A549 (cell line): ENCODE measurements at places on chromosomes 3 and 15. TPM values are rescaled to one million over a fixed set of nuclear protein-coding genes. Genes with fewer than 3 reads are reported as not detected.

GRCh38 chr3:31096661-31097395 lies 202.4 kb upstream of the GADL1 start:
- DNase-seq, result no peak

GRCh38 chr15:36831904-36832287 lies 252.5 kb downstream of the CDIN1 start:
- no peak for DNase-seq

GRCh38 chr15:41795996-41796856 lies 21.9 kb downstream of the MAPKBP1 start:
- DNase-seq, result no peak

- no peak for DNase-seq
Observed at GRCh38 chr3:17573396-17573795, 169.0 kb downstream of the TBC1D5 start.

- no peak for DNase-seq
Observed at GRCh38 chr3:29077356-29077755, 203.5 kb upstream of the RBMS3 start.

Gene ENTPD3
- not detected in 3 replicates for polyA plus RNA-seq

- no peak for DNase-seq
Observed at GRCh38 chr15:94231723-94232468, 535 bp downstream of the MCTP2 start.

Gene HRG
- not detected in 3 replicates for polyA plus RNA-seq

GRCh38 chr3:197305854-197306253 lies 7.4 kb upstream of the DLG1 start:
- no peak for DNase-seq

- DNase-seq, result no peak
Observed at GRCh38 chr3:70180664-70181063, 131.8 kb downstream of the MDFIC2 start.

DNA sequence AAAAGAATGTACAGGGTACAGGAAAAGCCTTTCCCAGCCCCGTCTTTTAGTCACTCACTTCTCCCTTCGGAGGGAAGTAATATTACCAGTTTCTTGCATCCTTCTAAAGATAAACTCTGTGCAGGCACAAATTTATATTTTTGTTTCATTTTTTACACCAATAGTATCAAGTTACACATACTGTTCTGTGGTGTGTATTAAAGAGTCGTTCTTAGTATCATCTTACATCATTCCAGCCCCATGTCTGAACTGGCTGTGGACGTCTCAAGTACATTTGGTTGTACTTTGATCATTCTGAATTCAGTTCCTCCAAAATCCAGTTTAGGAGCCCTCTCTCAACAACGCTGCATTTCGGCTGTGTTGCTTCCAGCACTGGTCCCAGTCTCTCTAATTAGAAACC lies 68.7 kb downstream of the LMLN start:
- no peak for DNase-seq

DNA sequence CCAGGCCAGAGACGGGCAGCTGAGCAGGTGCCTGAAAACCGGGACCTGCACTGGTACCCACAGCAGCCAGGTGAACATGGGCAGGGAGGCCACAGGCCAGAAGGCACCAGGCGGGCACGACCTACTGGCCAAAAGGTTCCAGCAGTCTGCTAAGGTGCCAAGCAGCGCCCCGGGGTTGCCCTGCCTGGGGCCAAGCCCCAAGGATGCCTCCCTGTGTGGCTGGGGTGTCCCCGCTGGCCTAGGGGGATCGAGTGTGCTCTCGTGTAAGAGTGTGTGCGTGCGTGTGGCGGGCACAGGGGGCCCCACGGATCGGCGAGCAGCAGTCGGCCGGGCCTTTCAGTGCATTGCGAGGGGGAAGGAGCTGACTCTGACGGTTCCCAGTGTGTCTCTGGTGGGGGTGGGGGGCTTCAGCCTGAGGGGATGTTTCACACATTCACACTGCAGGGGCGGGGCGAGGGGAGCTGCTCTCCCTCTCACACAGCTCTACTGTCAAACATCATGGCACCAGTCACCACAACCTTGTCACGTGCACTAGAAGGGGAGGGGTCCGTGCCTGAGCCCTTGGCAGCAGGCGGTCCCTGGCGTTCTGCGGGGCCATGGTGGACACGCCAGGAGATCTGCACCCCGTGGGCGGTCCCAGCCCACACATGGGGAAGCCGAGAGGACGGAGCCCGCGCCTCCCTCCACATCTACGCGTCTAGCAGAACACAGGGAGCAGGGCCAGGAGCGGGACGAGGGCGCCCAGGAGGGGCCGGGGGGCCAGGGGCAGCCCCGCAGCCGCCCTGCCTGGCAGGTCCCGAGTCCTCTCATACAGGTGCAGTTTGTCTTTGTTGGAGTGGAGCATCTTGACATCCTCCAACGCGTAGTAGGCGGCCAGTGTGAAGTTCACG lies 44.5 kb downstream of the RGMA start:
- no peak for DNase-seq

- no peak for DNase-seq
Observed at GRCh38 chr3:99862208-99862607, 44.5 kb downstream of the CMSS1 start.

- no peak for DNase-seq
Observed at GRCh38 chr15:67322481-67322880, 67.9 kb downstream of the IQCH start.

- DNase-seq, result no peak
Observed at GRCh38 chr15:47129033-47129432, 588.3 kb upstream of the SEMA6D start.

DNA sequence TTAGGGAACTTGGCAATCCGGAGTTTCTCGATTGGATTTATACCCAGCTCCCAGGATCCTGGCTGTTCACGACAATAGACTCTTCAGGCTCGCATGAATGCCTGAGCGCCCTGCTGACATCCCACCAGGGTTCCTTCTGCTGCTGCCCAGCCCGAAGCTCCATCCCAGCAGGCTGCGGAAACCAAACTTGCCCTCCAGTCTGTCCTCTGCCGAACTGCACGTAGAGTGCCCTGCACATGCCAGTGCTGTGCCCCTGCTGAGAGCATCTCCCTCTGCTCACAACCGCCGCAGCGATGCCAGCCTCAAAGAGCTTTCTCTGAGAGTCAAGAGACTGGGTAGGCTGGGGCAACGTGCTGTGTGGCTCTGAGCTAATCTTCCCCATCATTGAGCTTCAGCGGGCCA lies 6.9 kb downstream of the ADAMTS7 start:
- no peak for DNase-seq

DNA sequence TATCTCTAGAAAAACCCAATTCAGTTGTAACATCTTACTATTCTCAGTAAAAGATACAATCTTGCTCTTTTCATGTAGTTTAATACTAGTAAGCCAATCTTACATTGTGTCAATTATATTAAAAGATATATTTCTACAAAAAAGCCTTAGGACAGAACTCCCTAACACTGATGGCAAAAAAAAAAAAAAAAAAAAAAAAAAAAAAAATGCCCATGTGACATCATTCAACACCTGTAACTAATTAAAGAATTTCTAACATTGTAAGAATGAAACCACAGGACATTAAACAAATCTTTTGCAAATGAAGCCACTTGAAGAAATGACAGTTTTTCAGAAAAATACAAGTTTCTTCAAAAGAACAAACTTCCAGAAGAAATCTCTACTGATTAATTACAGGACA lies 119.8 kb downstream of the SUCLG2 start:
- DNase-seq, result no peak

Gene CD200
- polyA plus RNA-seq, result not detected in 3 replicates

Gene SEMA5B
- 0.03 to 0.04 TPM (median 0.03 TPM) in 3 replicates for polyA plus RNA-seq

DNA sequence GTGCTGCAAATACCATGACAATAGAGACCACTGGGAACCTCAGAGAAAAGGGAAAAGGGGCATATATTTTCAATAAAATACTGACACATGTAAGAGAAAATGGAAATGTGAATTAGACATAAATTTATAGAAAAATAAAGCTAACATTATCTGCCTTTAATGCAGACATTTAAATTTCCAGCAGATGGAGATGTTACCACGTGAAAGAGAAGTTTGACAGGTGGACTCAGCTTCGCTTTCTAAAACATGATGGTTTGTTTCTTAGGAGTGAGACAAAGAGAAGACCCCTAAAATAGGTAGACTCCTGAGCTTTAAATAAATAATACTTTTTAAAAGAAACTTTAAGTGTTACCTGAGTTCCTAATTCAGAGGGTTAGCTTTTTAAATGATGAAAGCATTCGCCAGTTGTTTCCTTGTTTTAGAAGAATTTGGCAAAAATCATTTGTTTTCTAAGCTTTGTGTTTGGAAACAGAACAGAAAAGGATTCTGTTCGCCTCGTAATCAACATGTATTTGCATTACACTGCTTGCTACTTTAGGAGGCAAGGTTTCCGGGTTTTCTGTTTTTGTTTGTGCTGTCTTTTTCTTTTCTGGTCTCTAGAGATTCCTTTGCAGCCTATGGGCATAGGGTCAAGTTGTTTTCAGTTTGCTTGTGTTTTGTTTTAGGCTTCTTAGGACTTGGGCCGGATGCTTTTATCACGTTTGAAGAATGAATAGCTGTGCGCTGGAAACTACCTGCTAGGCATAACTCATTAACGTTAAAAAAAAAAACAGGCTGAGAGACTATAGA lies 271.4 kb downstream of the THSD4 start:
- DNase-seq, result peak; percentile 56

GRCh38 chr3:178195824-178196223 lies 340.4 kb upstream of the KCNMB2 start:
- no peak for DNase-seq

- peak; percentile 4 for DNase-seq
Observed at GRCh38 chr3:148366743-148367410, 330.8 kb upstream of the AGTR1 start.

Gene CORO2B
- polyA plus RNA-seq, result 1.8 to 2.4 TPM (median 2.3 TPM) in 3 replicates

GRCh38 chr3:129046037-129046731 lies 14.4 kb upstream of the GP9 start:
- DNase-seq, result no peak

GRCh38 chr3:58874248-58874741 lies 175.5 kb downstream of the CFAP20DC start:
- DNase-seq, result no peak

- no peak for DNase-seq
Observed at GRCh38 chr3:82595530-82595929, 834.1 kb upstream of the GBE1 start.

Gene IGF2BP2
- polyA plus RNA-seq, result 6.1 to 7.6 TPM (median 6.5 TPM) in 3 replicates

- no peak for DNase-seq
Observed at GRCh38 chr15:60905587-60905986, 323.5 kb downstream of the RORA start.

- no peak for DNase-seq
Observed at GRCh38 chr3:185874119-185874518, 49.3 kb upstream of the IGF2BP2 start.

Gene FETUB
- 0.06 to 0.14 TPM in 2 of 3 replicates, not detected in the other for polyA plus RNA-seq

- DNase-seq, result peak; percentile 13
Observed at GRCh38 chr3:119973018-119973646, 121.1 kb downstream of the GSK3B start.

Gene GP5
- 0.03 TPM in 1 of 3 replicates, not detected in the others for polyA plus RNA-seq

GRCh38 chr3:109643590-109643989 lies 306.2 kb upstream of the DPPA4 start:
- DNase-seq, result peak; percentile 52

DNA sequence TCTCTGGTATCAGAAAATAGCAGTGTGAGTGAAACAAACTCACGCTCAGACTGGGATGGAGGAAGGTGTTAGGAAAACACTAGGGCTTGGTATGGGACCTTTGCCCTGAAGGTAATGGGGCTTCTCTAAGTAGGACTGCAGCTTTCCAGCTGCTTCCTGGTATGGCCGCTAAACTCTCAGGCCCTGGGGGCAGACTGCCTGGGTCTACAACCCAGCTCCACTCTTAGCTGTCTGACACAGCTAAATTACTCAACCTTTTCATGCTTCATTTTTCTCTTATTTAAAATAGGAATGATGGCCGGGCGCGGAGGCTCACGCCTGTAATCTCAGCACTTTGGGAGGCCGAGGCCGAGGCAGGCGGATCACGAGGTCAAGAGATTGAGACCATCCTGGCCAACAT lies 5.2 kb upstream of the YEATS2 start:
- no peak for DNase-seq

- no peak for DNase-seq
Observed at GRCh38 chr15:31098953-31099740, 2.4 kb downstream of the TRPM1 start.
